ENCODE measurements at places on chromosomes 2 and 18. TPM values are rescaled to one million over a fixed set of nuclear protein-coding genes. Genes with fewer than 3 reads are reported as not detected.

KLF7 gene
- 64.3 TPM for total RNA-seq

INHA gene
- total RNA-seq = not detected

TMEM169 gene
- total RNA-seq = 4.6 TPM

DNA sequence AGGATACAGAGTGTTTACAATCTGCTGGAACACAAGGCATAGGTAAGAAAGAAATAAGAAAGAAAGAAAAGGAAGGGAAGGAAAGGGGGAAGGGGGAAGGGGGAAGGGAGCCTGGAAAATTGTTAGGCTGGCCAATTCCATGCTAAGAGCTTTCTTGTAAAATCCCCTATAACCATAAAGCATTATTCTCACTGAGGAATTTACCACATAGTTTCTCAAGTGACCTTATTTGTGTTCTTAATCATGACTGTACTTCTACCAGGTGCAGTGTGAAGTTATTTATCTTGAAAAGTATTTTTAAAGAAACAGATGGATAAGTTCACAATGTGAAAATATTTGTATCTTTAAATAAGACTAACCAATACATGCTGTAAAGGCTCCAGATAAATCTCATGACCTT lies 39.2 kb upstream of the KIDINS220 start:
- DNase-seq = no peak

DNA sequence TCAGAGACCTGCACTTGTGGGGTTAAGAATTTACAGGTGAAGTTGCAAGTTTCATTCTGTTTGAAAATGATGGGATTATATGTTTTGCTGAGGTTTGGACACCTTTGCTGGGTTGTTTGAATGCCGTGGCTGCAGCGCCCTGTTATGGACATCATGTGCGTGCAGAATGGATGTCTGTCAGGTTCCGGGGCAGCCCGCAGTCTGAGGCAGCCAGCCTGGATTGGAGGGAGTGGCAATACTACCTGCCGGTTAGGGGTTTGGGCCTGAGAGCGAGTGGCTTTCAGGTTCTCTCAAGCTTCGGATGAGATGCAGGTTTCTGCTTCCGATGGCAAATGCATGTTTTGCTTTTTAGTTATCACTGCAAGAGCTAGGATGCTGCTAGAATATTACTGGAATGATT lies 1.1 kb downstream of the CASP8 start:
- DNase-seq = peak; percentile 59

- no peak for DNase-seq
Observed at GRCh38 chr2:5537180-5537688, 154.9 kb upstream of the SOX11 start.

DNA sequence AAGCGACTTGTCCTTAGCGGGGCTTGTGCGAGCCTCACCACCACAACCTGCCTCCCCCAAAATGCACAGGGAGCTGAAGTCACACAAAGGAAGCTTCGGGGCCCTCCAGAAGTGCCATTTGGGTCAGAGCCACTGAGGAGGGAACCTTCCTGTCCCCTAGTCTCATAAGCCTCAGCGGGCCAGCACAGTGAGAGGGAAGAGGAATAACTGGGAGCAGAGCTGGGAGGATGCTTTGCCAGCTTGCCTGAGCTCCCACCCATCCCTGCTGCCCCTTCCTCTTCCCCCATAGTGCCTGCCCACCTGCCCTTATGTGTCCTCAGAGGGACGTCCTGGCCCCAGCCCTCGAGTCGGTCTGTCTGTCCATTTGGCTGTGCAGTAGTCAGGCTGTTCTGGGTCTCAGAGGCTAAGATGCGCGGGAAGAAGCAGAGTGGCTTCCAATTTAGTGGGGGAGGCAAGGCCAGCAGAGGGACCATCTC lies 51.8 kb upstream of the GPR17 start:
- DNase-seq = no peak

DNA sequence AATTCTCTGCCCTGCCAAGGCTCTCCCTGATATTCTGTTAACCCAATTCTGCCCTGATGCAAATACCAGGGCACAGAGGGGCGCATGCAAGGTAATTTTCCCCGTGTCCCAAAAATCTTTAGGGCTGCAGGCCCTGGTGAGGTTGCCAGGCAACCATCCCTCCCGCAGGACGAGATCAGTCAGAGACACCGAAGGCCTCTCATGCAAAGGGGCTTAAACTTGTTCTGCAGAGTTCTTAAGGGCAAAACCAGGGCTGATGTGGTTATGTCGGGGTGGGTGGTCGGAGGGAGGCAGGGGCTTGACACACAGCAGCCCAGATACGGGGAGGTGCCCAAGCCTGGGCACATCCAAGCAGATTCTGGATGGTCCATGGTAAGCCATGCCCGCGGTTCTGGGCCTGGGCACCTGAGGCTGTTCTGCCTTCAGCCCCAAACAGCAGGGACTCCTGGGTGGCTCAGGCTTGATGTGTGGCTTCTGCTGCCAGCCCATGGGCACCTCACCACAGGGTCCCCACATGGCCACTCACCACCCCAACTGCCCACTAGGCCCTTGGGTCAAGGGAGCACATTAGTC lies 27.2 kb downstream of the STEAP3 start:
- DNase-seq = no peak

DNA sequence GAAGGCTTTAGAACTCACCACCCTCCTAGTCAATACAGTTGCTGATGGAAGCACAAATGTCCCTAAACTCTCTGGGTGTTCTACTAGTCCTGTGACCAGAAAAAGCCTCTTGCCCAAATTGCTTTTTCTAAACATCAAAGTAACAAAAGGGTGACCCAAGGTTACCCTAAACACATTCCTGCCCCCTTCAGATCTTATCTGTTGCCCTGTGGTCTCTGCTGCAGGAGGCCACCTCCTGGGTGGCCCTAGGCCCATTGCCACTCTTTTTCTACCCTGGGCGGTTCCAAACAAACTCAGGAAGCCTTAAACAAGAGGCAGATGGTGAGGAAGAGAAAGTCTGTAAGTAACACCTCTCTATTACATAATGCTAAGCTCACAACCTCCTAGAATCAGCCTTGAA lies 3.3 kb downstream of the RNF152 start:
- DNase-seq = no peak

GRCh38 chr18:21167641-21168377 lies 56.2 kb upstream of the ROCK1 start:
- DNase-seq = no peak

DNA sequence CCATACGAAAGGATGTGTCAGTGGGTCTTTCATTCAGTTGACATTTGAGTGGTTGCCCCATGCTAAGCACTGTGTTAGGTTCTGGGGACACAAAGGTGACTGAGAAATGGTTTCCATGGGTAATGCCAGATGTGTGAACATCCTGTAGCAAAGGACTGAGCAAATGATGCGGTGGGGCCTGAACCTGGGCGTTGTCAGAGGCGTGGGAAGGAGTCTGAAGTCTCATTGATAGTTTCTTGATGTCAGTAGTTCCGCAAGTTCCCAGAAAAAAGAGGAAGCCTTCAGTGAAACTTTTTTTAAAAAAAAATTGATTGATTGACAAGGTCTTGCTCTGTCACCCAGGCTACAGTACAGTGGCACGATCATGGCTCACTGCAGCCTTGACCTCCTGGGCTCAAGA lies 56.9 kb downstream of the LIMS1 start:
- DNase-seq = no peak

DNA sequence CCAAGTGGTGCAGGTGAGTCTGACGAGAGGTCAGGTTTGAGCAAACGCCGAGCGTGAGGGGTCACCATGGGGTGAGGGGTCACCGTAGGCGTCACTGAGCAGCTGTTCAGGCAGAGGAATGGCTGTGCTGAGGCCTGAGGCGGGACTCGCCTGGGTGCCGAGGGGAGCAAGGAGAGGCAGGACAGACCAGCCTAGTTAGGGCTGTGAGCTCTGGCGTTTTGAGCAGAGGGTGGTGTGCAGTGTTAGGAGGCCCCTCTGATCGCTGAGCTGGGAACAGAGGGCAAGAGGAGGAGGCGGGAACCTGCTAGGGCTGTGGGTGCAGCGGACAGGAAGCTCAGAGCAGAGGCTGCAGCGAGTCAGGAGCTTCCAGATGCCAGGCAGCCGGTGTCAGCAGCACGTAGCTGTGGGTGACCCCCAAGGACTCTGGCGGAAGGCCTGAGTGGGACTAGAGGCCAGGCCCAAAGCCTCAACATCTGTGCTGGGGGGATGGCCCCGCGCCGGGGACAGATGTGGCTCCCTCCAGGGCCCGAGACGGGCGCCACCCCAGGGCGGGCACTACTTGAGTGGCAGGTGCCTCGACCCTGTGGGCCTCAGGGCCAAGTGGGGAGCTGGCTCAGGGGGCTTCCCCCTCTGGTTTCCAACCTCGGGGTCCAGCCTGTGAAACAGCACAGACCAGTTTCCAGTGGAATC lies 55.7 kb downstream of the KCNG2 start:
- no peak for DNase-seq

DNA sequence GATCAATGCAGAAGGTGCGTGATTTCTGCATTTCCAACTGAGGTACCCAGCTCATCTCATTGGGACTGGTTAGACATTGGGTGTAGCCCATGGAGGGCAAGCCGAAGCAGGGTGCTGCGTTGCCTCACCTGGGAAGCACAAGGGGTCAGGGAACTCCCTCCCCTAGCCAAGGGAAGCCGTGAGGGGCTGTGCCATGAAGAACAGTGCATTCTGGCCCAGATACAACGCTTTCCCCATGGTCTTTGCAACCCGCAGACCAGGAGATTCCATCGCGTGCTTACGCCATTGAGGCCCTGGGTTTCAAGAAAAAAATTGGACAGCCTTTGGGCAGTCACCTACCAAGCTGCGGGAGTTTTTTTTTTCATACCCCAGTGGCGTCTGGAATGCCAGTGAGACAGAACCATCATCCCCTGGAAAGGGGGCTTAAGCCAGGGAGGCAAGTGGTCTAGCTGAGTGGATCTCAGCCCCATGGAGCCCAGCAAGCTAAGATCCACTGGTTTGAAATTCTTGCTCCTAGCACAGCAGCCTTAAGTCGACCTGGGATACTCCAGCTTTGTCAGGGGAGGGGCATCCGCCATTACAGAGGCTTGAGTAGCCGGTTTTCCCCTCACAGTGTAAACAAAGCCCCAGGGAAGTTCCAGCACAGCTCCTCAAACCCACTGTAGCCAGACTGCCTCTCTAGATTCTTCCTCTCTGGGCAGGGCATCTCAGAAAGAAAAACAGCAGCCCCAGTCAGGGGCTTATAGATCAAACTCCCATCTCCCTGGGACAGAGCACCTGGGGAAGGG lies 21.7 kb downstream of the TFPI start:
- DNase-seq = no peak

All from CD4-positive, CD25-positive, alpha-beta regulatory T cell (primary cell).